CD4-positive, alpha-beta T cell treated with Interleukin-4 for 4 hours (primary cell): ENCODE measurements at places on chromosomes 1 and 21.

DNA sequence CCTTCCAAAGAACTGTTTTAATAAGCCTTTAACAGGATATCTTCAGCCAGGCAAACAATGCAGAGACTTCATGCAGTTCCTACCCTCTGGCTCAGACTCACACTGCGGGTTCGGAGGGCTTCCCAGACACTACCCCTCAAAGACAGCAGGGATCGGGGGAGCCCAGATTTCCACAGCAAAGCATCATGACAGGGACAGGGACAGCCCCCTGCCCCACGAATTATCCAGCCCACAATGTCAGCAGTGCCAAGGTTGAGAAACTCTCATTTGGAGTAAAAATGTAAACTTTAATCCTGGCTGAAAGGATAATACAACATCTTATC, 20.1 kb downstream of the NPHP4 start:
- DNase-seq = no peak

GRCh38 chr1:78834201-78834741, 172.3 kb downstream of the ADGRL4 start:
- DNase-seq = no peak

- DNase-seq = no peak
Measured at GRCh38 chr1:62142496-62142895, 52.2 kb upstream of the L1TD1 start.

DNA sequence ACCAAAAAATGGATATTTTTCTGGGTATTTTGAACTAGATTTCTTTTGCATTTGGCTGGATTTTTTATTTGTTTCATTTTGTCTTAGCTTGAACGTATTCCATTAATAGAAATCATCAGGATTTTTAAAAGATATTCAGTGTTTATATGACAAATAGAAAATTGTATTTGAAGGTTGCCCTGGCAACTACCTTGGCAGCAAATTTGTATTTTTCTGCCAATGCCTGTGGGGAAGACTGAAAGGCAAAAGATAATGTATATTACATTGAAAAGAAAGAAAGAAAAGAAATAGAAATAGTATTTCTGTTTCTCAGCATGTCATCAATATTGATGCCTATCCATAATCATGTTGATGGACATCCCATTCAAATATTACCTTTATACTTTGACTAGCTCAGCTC, 16.8 kb downstream of the VCAM1 start:
- no peak for DNase-seq

GRCh38 chr21:29656504-29657239, 283.1 kb downstream of the GRIK1 start:
- peak; percentile 13 for DNase-seq

- DNase-seq = peak; percentile 53
Measured at GRCh38 chr1:244796719-244797406, 38.6 kb upstream of the COX20 start.

- no peak for DNase-seq
Measured at GRCh38 chr1:189237008-189237407, 1240.7 kb downstream of the BRINP3 start.

- no peak for DNase-seq
Measured at GRCh38 chr1:207993477-207994445, 82.8 kb upstream of the CD34 start.

GRCh38 chr21:44462086-44462833, 7.0 kb downstream of the LRRC3 start:
- DNase-seq = no peak

- no peak for DNase-seq
Measured at GRCh38 chr1:60681095-60681860, 401.1 kb upstream of the NFIA start.

GRCh38 chr1:41045740-41046139, 24.2 kb upstream of the SLFNL1 start:
- DNase-seq = no peak

DNA sequence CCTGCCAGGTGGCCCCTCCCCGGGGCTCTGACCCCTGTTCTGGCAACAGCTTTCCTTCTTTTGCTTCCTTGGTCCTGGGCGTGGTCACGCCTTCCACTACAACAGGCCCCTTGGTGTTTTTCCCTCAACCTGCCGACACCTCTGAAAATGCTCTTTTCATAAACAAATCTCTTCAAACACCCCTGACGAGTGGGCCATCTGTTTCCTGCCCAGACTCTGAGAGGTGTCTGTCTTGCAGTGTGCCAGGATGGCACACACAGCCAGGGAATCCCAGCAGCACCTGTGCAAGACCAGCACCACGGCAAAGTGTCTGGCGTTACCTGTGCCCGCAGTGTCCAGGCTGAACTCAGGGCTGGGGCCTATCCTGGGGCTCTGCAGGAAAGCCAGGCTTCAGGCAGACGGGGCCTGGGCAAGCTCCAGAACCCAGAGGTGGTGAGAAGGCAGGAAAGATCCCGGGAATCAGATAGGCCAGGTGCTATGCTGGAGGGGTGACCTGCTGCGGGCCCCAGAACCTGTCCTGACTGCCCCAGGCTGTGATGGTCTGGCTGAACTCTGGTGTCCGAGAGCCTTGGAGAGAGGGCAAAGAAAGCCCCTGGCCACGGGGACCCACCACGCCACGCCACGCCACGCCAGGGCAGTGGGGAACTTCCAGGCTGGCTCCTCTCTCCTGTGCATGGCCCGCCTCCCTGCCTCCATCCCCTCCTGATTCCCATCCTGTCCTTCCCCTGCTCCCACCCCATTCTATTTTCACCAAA, 88.9 kb downstream of the SIK1 start:
- no peak for DNase-seq

- no peak for DNase-seq
Measured at GRCh38 chr1:183986941-183987340, 50.6 kb downstream of the COLGALT2 start.

DNA sequence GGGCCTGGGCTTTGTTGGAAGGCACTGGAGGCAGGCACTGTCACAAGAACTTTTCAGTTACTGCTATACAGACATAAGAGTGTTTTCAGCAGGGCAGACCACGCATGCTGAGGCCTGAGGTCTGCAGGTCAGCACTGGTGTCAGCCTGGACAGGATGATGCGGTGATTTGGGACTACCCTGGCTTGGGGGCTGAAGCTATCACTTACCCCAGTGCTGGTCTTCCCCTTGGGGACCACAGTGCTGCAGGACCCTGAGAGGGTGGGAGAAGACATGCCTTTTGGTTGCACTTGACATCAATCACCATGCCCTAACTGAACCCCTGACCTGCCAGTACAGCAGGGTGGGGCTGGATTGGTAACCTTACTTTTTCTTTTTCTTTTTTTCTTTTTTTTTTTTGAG, 9.2 kb downstream of the DMRTB1 start:
- DNase-seq = no peak

DNA sequence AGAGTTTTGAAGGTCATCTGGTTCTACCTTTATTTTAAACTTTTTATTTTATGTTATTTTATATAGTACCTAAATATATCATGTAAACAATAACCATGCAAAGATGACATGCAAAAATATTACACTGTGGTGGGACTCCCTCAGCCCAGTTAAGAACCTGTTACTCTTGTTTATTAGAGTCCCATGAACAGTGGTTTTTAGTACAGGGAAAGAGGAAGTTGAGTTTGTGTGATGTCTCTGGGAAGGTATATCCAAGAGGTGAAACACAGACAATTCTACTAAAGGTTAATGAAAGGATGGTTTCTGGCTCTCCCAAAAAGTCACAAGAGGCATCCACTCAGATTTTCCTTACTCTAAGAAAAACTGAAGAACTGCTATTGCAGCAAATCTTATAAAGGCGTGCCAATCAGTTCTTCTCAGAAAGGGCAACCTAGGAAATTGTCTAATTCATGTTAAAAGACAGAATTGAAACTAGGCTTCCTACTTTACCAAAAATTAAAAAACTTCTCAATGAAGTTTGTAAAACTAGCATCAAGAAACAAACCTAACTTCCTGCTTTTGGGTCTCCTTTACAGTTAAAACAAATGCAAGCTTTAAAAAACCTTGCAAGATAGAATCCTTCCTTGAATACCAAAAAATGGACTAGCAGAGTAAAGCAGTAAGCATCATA, 19.9 kb downstream of the GFI1 start:
- DNase-seq = no peak

DNA sequence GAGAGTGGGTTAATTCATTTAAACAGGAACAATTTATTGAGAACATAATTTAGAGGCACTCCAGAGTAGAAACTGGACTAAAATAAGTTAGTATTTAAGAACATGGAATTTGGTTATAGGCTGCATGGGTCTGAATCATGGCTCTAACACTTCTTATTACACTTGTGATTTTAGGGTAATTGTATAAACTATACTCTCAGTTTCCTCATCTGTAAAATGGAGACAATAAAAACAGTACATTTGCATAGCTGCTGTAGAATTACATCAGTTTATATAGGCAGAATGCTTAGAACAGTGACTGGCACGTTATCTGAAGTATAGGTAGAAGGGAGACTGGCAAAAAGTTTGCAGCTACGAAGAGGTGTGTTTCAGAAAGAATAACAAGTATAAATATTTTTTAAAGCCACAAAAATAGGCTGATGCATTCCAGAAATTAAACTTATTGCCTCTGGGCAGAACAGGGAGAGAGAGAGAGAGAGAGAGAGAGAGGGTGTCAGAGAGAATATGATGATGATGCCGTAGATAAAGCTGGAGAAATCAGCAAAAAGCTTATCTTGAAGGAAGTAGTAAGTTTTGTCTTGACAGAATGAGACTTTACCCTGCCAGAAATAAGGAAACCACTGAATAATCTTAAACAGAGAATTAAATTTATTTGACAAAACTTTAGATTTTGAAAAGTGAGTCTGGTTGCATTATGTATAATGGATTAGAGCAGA, 8.1 kb upstream of the OR6K3 start:
- no peak for DNase-seq

DNA sequence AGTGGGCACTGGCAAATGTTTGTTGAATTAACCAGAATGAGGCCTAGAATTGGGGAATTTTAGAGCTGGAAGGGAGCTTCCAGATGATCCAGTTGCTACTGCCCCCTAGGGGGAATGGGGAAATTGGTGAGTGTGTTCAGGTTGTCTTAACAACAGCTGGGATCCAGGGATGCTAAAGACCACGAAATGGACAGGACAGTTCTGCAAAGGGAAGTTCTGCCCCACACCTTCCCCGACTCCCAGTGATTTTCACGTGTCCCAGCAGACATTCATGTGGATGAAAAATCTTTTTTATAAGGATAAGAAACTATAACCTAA, 33.9 kb downstream of the TRIM62 start:
- peak; percentile 4 for DNase-seq

DNA sequence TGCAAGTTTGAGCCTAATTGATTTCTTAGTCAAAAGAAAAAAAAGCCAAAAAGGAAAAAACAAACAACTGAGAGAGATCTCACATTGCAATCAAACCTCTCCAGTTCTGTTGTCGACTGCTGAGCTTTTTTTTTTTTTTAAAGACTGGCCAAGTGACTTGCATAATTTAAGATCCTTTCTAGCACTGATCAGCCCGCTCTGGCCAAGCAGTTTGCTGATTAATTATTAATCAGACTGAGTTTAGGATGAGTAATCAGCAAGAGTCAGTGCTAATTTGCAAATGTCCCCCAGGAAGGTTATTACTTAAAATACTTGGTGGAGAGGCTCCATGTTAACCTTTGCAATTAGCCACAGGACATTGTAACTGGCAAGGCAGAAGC, 39.3 kb downstream of the HMGB4 start:
- no peak for DNase-seq

DNA sequence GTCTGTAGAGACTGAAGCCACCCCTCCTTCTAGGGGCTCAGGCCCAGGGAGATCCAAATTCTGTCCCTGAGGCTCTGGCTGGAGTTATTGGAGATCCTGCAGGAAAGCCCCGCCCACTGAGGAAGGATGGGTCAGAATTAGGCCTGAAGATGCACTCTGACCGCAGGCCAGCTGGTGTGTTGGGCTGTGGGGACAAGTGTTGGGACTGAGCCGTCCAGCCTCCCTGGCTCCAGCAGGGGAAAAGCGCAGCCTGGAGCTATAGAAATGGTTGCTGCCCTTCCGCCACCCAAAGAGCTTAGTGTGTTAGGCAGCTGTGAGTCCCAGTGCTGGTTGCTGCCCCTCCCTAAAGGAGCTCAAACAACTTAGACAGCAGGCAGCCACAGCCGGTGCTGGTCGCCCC, 33.0 kb upstream of the PRRX1 start:
- DNase-seq = no peak

GRCh38 chr1:110620686-110621085, 14.5 kb upstream of the KCNA2 start:
- no peak for DNase-seq

DNA sequence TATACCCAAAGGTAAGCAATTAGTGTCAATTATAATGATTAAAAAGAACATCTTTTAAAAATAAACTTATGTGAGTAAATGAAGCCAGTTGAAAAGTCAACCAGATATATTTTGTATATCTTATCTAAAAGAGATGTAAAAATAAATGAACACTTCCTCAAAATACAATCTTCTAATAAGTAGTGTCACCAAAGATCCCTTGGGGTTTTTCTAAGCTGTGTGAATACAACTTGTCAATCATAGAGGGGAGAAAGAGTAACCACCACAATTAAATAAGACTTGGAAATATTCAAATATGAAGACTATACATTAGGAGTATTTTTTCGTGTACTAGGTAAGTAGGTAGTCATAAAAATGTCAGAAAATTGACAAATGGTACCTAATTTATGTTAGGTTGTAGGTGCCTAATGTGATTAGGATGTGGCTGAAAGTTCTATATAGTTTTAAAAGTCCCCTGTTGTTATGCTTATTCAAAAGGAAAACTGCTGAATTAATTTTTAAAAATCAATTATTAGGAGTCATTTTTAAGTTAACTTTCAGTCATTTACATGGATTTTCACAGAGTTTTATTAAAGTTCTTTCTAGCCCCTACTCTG, 72.6 kb downstream of the RASAL2 start:
- no peak for DNase-seq

DNA sequence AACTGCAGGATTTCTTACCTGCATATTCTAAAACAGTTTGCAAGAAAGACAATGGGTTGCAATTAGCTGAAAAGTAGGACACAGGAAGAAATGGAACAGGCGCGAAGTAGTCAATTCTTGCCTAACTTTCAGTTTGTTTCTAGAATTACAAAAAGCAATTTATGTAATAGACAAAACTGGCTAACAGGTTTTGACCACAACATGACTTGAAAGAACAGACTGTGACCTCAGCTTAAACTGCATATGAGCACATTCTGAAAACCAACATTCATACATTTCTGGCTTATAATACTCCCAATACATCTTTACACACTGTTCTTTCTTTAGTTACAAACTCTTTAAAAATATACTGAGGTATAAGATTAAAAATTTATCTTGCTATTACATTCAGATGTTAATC, 405.9 kb upstream of the B3GALT2 start:
- peak; percentile 37 for DNase-seq

- no peak for DNase-seq
Measured at GRCh38 chr1:186473047-186473446, 12.1 kb upstream of the PDC start.

- DNase-seq = no peak
Measured at GRCh38 chr1:162070825-162071224, 1.3 kb downstream of the NOS1AP start.

GRCh38 chr1:62250126-62250726, 55.6 kb downstream of the L1TD1 start:
- DNase-seq = no peak

GRCh38 chr1:170562646-170563338, 30.8 kb downstream of the GORAB start:
- peak; percentile 28 for DNase-seq

- DNase-seq = no peak
Measured at GRCh38 chr1:8095584-8095983, 69.5 kb upstream of the ERRFI1 start.
